ENCODE measurements at places on chromosomes 3 and 15.

DNA sequence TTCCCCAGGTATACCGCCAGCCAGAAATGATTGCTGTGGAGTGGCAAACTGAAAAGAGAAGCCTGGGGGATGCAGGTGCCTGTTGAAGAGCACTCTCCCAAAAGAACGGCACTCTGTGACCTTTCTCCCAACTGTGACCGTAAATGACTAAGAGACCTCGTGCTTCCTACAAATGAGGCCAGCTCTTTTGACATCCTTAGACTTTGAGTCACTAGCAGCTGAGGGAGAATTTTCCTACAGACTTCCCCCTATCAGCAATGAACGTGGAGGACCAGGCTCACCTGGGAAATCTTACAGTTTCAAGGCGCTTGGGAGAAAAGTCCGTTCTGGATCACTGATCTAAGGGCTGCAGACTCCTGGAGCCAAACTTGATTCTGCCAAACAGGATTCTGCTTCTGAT, 8.6 kb downstream of the AQP9 start:
- DNase-seq, result no peak

DNA sequence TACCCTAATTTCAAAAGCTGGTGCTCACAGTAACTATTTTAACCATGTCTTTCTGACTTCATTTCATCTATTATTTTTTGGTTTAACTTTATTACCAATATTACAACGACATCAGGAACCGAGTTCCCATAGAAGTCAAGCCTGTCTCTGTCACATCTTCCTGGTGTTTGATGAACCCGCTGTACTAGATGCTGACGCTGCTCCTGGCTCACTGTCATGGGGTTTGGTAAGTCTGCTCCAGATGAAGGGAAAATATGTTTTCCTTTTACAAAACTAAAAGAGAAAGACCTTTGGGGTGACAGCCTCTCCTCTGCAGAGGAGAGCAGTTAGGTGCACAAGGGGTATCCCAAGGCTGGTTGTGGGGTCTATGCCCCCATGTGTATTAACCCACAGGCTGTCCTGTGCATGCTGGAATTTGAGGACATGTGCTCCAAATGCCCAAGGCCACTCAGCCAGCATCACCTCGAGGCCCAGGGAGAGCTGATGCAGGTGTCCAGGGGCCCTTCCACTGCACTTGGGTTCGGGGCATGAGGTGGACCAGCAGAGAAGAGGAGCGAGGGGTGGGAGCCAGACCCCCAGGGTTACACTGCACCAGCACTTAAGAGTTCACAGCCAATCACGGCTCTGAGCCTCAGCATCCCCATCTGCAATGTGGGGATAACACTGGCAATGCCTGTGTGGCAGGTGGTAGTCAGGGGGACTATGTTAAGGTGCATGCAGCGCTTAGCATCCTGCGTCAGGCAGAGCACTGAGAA, 62.2 kb downstream of the ATP10A start:
- no peak for DNase-seq

DNA sequence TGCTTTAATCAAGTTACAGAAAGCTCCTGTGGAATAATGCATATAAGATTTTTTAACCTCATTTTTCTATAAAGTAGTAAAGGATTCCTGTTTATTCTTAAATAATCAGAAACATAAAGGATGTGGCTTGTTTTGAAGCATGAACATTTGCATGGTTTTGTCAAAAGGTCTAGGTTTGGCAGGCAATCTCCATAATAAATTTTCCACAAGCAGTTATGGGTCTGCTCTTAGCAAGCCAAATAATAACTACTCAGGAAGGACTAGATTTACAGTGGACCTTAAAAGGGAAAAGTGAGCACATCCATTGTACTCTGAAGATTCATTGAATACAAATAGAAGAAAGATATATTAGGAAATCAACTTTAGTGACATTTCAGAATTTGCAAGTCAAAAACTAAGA, 407.3 kb upstream of the CBLB start:
- DNase-seq, result no peak

GRCh38 chr15:35123743-35124142, 38.6 kb upstream of the NANOGP8 start:
- no peak for DNase-seq
